ENCODE measurements at places on chromosomes 13 and 19.

DNA sequence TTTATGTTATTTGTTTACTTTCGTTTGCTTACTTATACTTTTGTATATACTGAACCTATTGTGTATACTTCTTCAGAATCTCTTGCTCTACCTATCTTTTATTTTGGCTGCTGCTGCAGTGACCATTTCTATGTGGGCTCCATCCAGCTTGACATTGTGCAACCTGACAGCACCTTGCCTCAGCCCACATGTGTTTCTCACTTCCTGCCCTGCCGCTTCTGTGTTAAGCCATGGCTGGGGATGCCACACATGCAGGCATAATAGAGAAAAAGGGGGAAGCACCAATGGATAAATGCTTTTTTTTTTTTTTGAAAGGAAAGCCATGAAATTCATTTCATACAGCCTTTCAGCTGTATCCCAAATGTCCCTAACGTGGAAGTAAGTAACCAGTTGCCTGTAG, 147.6 kb downstream of the RBM26 start:
- no peak for DNase-seq

DNA sequence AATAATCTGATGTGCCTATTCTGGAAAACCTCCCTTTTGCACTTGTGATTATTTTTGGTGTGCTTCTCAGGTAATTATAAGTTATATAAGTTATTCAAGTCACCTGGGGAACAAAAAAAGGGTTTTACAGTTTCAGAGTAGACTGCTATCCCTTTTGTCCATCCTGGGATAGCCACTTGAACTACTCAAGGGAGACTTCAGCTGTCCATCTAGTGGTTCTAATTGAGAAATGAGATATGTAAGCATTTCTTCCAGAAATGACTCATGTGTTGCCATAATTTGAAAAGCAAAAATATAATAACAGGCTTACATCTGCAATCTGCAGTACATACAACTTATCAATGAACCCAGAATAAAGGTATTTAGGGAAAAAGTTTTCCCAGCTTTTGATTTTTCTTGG, 20.4 kb downstream of the UBL3 start:
- no peak for DNase-seq

DNA sequence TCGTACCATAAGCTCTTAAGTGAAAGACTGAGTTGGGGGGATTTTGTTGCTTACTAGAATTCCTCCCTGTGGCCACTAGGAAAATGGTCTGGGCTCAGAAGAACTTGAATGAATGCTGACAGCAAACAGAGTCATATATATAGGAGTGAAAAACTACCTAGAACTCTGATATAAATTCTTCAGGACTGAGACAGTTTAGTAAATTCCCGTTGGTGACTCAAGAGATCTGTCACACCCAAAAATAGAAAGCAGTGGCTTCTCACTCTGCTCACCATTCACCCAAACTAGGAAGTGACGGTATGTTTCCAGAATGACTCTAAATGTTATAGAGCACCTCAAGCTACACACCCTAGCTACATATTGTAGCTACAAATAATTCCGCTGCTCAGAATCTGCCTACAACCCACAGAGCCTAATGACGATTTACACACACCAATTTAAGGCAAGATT, 116.2 kb downstream of the TBC1D4 start:
- DNase-seq, result peak; percentile 82

DNA sequence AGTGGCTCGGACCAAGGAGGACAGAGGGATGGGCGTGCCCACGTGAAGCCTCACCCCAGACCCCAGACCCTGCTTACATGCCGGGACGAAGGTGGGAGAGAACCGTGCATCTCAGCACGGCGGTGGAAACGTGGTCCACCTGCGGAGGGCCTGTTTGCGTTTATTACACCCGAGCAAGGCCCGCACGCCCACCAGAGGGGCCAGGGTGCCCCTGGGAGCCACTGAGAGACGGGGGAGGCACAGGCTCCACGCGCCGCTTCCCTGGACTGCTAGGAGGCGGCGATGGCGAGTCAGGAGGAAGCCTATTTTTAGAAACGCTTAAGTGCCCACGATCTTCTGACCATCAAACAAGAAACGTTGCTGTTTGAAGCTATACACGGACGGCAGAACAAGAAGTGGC, 80.7 kb downstream of the ATP11A start:
- DNase-seq, result no peak

GRCh38 chr13:58119351-58119750, 487.8 kb downstream of the PCDH17 start:
- no peak for DNase-seq

GRCh38 chr19:46192992-46193650, 36.4 kb upstream of the IGFL1 start:
- DNase-seq, result peak; percentile 86

DNA sequence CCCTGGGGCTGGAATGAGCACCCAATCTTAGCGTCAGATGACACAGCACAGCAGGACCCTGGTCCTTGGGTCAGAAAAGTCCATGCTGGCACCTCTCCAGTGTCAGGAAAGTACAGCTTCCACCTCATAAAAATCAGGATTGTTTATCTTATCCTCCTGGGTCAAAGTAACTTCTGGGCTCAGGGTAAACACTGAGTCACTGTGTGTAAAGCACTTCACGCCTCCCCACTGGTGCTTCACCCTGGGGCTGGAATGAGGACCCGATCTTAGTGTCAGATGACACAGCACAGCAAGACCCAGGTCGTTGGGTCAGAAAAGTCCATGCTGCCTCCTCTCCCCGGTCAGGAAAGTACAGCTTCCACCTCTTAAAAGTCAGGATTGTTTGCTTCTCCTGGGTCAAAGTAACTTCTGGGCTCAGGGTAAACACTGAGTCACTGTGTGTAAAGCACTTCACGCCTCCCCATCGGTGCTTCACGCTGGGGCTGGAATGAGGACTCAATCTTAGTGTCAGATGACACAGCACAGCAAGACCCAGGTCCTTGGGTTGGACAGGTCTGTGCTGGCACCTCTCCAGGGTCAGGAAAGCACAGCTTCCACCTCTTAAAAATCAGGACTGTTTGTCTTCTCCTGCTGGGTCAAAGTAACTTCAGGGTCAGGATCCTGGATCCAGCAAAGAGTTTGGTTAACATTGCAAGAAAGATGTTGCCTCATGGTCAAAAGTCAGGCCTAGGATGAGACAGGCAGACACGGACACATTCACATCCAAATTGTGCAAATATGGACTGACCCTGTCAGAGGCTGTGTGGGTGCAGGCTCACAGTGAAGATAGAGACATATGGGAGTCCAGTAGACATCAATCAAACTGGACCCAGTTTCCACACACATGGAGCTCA, 39.2 kb upstream of the CYP2A7 start:
- DNase-seq, result no peak

GRCh38 chr13:107743100-107743499, 472.2 kb downstream of the LIG4 start:
- no peak for DNase-seq

GRCh38 chr13:30163441-30163840, 143.9 kb downstream of the KATNAL1 start:
- peak; percentile 23 for DNase-seq

DNA sequence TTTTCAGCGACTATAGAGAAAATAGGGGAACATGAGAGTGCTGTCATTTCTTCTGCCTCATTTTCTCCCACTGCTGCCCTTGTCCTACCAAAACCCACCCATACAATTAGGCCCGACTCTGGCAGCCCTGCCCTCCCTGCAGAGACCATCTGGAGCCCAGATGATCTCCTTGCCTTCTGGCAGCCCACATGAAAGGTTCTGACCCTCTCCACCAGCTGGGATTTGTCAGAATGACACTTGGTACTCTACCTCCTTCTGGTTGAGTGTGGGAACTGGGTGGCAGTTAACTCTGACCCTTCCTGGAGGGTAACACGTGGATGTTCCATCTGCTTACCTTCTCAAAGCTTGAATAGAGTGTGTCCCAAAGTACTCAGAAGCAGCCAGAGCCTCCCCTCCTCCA, 21.0 kb upstream of the SIAH3 start:
- DNase-seq, result no peak

GRCh38 chr19:11737964-11738745, 591 bp downstream of the ZNF823 start:
- peak; percentile 21 for DNase-seq

DNA sequence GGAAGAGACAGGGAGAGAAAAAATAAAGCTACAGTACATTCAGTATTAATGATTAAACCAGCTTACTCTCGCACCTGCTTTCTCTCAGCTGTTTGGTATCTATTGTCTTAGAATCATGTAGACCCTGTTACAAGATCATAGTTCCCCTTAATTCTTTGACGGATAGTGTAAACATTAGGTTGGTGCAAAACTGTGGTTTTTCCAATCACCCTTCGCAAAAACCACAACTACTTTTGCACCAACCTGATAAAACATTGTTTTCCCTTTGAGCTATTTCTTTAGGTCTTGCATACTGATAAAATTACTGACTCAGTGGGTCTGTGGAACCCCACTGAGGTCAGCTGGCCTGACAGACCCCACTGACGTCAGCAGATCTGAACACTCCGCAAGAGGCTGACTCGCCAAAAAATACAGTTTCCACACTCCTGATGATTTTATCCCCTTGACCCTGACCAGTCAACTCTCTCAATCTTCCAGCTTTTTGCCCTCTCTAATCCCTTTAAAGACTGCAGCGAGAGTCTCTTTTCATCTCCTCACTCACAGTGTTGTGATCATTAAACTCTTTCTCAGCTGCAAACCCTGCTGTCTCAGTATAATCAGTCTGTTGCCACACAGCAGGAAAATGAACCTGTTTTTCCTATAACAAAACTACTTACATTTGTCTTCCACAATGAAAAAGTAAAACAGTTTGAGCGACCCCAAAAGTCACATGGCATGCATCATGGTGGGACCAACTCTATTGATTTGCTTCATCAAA, 123.9 kb downstream of the SLITRK6 start:
- no peak for DNase-seq

GRCh38 chr13:21060338-21061028, 903 bp downstream of the LATS2 start:
- DNase-seq, result no peak

DNA sequence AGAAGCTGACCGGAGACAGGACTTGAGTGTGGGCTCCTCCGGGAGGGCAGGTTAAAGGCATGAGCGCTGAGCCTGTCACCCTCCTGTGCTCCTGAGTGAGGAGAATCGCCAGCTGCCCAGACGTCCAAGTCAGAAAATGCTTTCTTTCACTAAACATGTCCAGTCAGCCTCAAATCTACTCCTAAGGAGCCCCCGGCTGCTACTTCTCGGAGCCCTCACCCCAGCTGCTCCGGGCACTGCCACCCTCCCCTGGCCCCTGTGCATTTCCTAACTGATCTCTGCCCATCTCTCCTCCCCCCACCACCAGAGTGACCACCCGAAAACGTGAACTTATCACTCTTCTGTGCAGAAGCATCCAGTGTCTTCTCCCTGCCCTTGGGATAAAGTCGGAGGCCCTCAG, 277.5 kb upstream of the SOX1 start:
- no peak for DNase-seq

DNA sequence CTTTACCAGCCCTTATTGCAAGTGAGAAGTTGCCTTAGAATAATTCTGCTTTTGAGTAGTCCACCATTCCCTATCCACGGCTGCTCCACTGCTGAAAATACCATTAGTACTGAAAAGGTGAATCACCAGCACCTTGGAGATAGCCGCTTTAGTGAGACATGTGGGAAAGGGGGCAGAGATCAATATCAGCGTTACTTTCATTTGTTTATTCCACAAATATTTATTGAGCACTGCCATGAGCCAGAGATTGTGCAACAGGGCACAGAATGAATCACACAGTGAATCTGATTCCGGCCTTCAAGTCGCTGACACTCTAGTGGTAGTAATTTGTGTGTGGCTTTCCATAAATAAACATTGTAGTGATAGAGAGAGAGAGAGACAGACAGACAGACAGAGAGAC, 31.5 kb upstream of the MYO16 start:
- no peak for DNase-seq

DNA sequence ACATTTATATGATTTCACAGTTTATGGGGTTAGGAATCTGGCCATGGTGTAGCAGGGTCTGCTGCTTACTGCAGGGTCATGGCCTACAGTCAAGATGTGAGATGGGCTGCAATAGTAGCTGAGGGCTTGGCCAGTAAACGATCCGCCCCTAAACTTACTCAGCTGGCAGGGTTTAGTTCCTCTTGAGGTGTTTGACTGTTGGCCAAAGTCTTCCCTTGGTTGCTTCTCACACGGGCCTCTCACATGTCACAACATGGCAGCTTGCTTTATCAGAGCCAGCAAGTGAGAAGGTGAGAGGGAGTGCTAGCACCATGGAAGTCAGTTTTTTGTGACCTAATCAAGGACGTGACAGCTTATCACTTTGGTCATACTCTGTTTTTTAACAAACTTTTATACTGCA, 77.1 kb downstream of the DNAJC3 start:
- no peak for DNase-seq

- DNase-seq, result no peak
Observed at GRCh38 chr19:40686882-40687524, 3.4 kb downstream of the NUMBL start.

GRCh38 chr19:57560049-57560491, 407 bp upstream of the ZNF550 start:
- DNase-seq, result no peak

GRCh38 chr13:106048386-106048785, 487.1 kb downstream of the EFNB2 start:
- DNase-seq, result no peak

- no peak for DNase-seq
Observed at GRCh38 chr19:4362101-4362828, 18.9 kb downstream of the MPND start.

DNA sequence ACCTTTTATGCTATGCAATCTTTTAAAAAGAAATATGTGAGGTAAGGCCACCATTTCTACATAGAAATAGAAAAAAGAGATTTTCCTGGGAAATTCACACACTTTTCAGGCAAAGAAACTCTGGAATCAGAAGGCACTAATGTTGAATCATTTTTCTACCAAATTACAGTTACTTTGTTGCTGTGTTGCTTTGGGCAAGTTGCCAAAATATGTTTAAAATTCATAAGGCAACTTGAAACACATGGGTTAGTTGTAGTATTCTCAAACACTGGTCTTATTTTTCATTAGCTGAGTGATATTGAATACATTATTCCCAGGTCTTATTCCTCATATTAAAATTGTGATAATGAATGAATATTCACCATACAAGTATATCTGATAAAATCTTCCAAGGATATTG, 195.0 kb upstream of the SLITRK1 start:
- DNase-seq, result no peak

DNA sequence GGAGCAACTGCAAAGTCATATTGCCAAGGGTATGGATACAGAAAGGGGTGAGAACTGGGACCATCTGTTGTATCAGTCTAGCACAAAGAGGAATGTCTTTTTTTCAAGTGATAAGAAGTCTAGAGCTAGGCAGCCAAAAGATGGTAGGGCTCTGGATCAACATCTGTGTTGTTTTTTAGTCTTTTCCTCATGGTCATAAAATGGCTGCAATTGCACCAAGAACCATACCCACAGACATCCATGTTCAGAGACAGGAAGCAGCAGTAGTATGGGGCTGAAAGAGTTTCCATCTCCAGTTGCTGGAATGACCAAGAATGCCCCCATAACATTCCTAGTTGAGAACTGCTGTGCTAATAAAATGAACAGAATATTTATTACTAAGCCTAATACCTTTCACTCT, 25.6 kb downstream of the KCNC3 start:
- no peak for DNase-seq

DNA sequence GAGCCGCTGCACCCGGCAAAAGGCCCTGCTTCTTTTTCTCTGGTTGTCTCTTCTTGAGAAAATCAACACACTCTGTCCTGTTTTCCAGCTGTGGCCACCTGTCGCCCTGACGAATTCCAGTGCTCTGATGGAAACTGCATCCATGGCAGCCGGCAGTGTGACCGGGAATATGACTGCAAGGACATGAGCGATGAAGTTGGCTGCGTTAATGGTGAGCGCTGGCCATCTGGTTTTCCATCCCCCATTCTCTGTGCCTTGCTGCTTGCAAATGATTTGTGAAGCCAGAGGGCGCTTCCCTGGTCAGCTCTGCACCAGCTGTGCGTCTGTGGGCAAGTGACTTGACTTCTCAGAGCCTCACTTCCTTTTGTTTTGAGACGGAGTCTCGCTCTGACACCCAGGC, 17.2 kb downstream of the LDLR start:
- no peak for DNase-seq
